A549 treated with CpdA at 1 μM for 4 hours (cell line): ENCODE measurements at places on chromosomes 16 and 17. TPM values are rescaled to one million over a fixed set of nuclear protein-coding genes. Genes with fewer than 3 reads are reported as not detected.

Gene RNF227
- total RNA-seq: 1.1 to 2.5 TPM (median 1.4 TPM) in 5 replicates

Gene KRTAP17-1
- total RNA-seq: not detected in 5 replicates

Gene TOP2A
- total RNA-seq: 217 to 300 TPM (median 229 TPM) in 5 replicates

Gene NAGS
- total RNA-seq: 0.75 to 1.1 TPM (median 0.94 TPM) in 5 replicates

Gene FBXO39
- total RNA-seq: not detected in 5 replicates

Gene FOXL1
- total RNA-seq: 0.50 to 1.1 TPM (median 0.83 TPM) in 5 replicates

Gene COX10
- 18.5 to 21.5 TPM (median 19.7 TPM) in 5 replicates for total RNA-seq

Gene UBALD2
- total RNA-seq: 50.3 to 85.3 TPM (median 81.5 TPM) in 5 replicates

Gene ZNF385C
- total RNA-seq: 0.13 to 0.27 TPM (median 0.19 TPM) in 4 of 5 replicates, not detected in the other

Gene TBC1D3I
- total RNA-seq: 0.09 to 0.19 TPM (median 0.15 TPM) in 3 of 5 replicates, not detected in the others

Gene CHTF18
- 15.2 to 30.0 TPM (median 23.2 TPM) in 5 replicates for total RNA-seq

Gene HOXB5
- total RNA-seq: 1.8 to 2.8 TPM (median 2.4 TPM) in 5 replicates

Gene KRTAP9-1
- not detected in 5 replicates for total RNA-seq

Gene DCXR
- total RNA-seq: 63.3 to 105 TPM (median 96.2 TPM) in 5 replicates

Gene FLCN
- 32.8 to 40.1 TPM (median 34.4 TPM) in 5 replicates for total RNA-seq

Gene PRR15L
- total RNA-seq: 0.08 to 0.20 TPM (median 0.15 TPM) in 4 of 5 replicates, not detected in the other

Gene MEIOC
- total RNA-seq: 1.7 to 3.6 TPM (median 2.6 TPM) in 5 replicates

Gene COG7
- 14.6 to 18.4 TPM (median 16.8 TPM) in 5 replicates for total RNA-seq

Gene CENPN
- 66.6 to 128 TPM (median 67.7 TPM) in 5 replicates for total RNA-seq

Gene PRR35
- 0.08 to 0.20 TPM (median 0.09 TPM) in 3 of 5 replicates, not detected in the others for total RNA-seq

Gene SPNS3
- total RNA-seq: 0.05 TPM in 1 of 5 replicates, not detected in the others

Gene PDIA2
- total RNA-seq: 0.23 to 0.89 TPM (median 0.57 TPM) in 4 of 5 replicates, not detected in the other

Gene KRT34
- 0.25 to 0.64 TPM (median 0.35 TPM) in 5 replicates for total RNA-seq

Gene RNF166
- total RNA-seq: 10.9 to 19.8 TPM (median 16.0 TPM) in 5 replicates
